Stimulated activated CD4-positive, alpha-beta T cell treated with anti-CD3 and anti-CD28 coated beads, Interleukin-2, amount 100 ng/mL, for 4 hours (primary cell): ENCODE measurements at places on chromosomes 13 and 19.

DNA sequence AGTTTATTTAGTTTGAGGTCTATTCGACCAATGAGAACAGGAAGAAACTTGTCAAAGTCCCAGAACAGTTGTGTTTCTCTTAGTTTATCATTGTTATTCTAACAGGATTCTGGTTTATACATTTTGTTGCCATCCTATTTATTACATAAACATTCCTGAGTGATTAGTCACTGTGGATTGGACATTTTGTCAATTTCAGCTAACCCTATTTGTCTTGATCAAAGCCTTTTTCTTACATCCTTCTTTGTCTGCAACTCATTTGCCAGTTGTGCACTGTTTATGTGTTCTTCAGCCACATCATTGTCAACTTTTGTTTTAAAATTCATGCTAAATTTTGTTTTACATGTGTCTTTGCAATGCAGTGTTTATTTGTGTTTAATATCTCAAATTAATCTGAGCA lies 886.0 kb upstream of the SLC10A2 start:
- no peak for DNase-seq

GRCh38 chr13:26664876-26665275 lies 95.7 kb downstream of the GPR12 start:
- no peak for DNase-seq

DNA sequence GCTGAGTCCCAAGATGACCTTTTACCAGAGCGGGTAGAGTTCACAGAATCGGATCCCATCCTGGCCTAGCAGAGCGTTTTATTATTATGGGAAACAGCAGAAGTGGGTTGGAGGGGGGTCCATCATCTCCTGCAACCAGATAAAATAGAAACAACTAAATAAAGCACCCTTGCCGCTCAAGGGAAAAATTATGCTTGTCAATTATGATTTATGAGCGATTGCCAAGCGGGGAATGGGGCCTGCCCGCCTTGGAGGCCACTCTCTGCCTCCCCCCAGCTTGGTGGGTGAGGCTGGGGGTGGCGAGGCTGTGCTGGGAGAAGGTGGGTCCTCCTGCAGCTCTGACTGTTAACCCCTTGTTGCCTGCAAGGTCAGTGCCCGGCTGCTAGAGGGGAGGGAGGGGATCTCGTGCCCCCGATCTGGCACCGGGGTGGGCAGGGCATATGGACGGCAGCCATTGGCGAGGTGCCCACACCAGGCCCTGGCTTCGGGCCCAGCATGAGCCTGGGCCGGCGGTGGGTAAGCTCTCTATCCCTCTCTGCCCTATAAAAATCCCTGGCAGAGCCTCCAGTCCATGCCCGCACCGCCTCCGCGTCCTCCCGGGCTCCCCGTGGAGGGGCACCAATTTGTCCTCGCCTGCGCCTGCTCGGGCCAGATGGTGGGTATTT lies 129.1 kb downstream of the URI1 start:
- no peak for DNase-seq

GRCh38 chr19:40266119-40266518 lies 19.0 kb downstream of the AKT2 start:
- no peak for DNase-seq

- DNase-seq = no peak
Measured at GRCh38 chr13:51849145-51850101, 4.4 kb upstream of the TMEM272 start.

DNA sequence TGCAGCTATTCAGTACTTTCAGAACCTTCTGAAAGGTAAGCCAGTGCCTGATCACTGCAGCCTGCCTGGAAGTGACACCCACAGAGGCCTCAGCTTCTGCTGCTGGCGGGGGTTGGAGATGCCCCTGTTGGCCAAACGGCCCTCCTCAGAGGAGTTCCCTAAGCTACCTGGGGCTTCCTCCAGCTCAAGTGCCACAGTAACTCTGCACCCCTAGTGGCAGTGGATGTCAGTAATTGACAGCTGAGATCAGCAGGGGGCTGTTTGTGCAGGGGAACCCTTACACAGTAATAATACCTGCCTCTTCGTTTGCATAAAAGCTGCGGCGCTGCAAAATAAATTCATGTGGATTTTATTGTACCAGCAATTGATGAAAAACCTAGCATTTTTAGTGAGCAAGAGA lies 28.9 kb downstream of the TDRD12 start:
- DNase-seq = no peak

GRCh38 chr13:87907202-87907601 lies 236.0 kb downstream of the SLITRK5 start:
- no peak for DNase-seq

- no peak for DNase-seq
Measured at GRCh38 chr13:23599083-23599925, 29.1 kb downstream of the TNFRSF19 start.

GRCh38 chr13:41582027-41582463 lies 124.7 kb downstream of the RGCC start:
- DNase-seq = no peak

- no peak for DNase-seq
Measured at GRCh38 chr19:19820774-19821320, 703 bp downstream of the ZNF506 start.

- DNase-seq = no peak
Measured at GRCh38 chr13:33884531-33885220, 66.7 kb downstream of the RFC3 start.

- no peak for DNase-seq
Measured at GRCh38 chr19:10769533-10770491, 51.9 kb downstream of the DNM2 start.

GRCh38 chr19:28543244-28543776 lies 669.6 kb downstream of the UQCRFS1 start:
- no peak for DNase-seq

DNA sequence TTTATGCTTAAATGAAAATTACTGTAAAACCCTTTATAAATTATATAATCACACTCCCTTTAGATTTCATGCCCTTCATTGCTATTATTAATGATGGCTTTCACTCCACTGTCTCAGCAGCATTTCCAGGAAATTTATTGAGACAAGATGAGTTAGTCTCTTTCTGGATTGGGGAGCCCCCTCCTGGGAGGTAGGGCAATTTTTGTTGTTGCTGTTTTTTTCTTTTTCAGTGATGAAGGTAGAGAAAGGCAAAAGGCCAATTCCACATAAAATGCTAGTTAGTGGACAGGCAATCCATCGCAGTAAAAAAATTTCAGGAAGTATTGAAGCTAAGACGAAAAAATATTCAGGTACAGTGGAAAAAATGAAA lies 80.2 kb downstream of the TEX26 start:
- DNase-seq = no peak

GRCh38 chr13:110359840-110360301 lies 52.8 kb downstream of the COL4A2 start:
- no peak for DNase-seq

DNA sequence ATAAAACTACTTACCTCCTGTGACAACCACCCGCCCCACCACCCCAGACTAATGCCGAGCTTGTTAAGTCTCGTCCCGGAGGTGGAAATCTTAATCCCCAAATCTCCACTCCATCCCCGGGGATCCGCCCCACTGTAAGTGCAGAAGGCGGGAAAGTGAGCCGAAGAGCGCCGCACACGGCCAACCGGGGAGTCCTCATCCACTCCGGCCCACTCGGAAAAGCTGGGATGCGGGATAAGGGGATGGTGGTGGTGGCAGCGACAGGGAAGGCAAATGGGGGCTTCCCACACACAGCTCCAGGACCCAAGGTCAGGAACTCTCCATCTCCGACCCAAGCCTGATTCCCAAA lies 621 bp downstream of the FBL start:
- DNase-seq = no peak

GRCh38 chr13:20247963-20248362 lies 15.8 kb upstream of the GJB6 start:
- no peak for DNase-seq

- DNase-seq = no peak
Measured at GRCh38 chr13:62482351-62482750, 1066.7 kb upstream of the PCDH20 start.

GRCh38 chr13:113086991-113087922 lies 18.3 kb upstream of the F7 start:
- DNase-seq = no peak

GRCh38 chr13:110443622-110444225 lies 117.8 kb downstream of the RAB20 start:
- DNase-seq = no peak

GRCh38 chr19:18412610-18413239 lies 6.5 kb upstream of the SSBP4 start:
- DNase-seq = no peak

DNA sequence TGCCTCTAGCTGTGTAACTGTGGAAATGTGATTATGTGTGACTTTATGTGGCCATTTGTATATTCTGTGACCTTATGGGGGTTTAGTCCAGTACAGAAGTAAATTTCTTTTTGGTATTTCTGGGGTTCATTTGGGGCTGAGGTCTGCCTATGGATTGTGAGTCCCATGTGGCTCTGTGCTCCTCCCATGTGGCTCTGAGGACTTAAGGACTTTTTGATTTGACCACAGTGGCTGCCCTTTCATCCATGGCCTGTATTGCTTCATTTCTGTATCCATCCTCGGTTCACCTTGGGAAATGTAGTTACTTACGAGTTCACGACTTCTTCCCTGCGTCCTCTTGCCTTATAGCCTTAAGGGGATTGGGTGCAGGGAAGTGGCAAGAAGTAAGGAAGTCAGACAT lies 1.0 kb downstream of the ZNF420 start:
- no peak for DNase-seq

- no peak for DNase-seq
Measured at GRCh38 chr13:113151745-113152690, 6.4 kb upstream of the PROZ start.

GRCh38 chr19:35915443-35915842 lies 7.3 kb upstream of the TYROBP start:
- DNase-seq = no peak

DNA sequence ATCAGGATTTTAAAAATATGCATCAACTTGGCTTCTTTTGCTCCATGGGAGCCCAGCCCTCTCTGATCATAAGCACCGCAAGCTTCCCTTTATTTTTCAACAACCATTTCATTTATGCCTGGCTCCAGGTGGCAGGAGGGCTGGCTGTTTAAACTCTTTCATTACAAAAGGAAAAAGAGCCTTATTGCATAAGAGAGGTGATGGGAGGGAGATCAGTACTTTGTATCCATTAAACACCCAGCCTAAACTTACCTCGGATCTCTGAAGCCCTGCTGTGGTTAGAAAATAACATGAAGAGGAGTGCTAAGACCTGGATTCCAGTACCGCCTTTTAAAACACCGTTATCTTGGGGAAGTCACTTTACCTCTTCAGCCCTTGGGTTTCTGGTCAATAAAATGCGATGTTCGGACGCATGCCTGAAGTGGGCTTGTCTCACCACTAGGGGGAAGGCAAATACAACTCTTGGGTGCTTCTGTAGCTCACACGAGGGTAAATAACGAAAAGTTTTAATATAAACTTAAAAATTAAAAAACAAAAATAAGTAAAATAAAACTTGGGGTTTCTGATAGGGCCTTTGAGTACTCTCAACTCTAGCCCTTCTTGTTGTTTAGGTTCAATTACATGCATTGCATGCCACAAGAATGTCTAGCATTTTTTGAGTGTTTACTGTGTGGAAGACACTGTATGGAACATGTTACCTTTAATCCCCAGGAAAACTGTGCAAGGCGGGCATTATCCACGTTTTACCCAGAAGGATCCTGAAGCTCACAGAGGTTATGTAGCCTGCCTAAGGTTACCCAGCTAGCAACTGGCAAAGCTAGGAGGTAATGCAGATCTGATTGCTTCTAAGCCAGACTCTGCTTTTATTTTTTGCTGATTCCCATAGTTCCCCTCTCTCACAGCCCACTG lies 240.3 kb downstream of the LMO7 start:
- DNase-seq = peak; percentile 25

GRCh38 chr19:17554968-17555479 lies 425 bp upstream of the COLGALT1 start:
- DNase-seq = no peak

- DNase-seq = no peak
Measured at GRCh38 chr19:53594811-53595509, 36.8 kb upstream of the DPRX start.

DNA sequence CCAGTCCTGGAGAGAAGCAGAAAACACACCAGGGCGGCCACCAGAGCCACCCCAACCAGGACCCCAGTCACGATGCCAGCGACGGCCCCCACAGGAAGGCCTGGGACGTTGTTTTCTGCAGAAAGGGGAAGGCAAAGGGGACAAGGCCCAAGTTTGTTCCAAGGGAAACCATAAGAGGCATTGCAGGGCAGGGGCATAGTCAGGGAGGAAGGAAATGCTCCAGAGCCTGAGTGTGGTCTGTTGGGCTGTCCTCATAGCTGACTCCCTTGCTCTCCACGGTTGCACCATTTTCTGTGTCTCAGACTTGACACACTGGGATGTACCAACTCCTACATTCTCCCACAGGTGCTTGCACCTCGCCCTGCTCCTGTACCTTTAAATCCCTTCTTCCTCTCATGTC lies 5.2 kb downstream of the CEACAM4 start:
- DNase-seq = no peak

- DNase-seq = no peak
Measured at GRCh38 chr19:45279587-45280192, 28.6 kb downstream of the MARK4 start.

DNA sequence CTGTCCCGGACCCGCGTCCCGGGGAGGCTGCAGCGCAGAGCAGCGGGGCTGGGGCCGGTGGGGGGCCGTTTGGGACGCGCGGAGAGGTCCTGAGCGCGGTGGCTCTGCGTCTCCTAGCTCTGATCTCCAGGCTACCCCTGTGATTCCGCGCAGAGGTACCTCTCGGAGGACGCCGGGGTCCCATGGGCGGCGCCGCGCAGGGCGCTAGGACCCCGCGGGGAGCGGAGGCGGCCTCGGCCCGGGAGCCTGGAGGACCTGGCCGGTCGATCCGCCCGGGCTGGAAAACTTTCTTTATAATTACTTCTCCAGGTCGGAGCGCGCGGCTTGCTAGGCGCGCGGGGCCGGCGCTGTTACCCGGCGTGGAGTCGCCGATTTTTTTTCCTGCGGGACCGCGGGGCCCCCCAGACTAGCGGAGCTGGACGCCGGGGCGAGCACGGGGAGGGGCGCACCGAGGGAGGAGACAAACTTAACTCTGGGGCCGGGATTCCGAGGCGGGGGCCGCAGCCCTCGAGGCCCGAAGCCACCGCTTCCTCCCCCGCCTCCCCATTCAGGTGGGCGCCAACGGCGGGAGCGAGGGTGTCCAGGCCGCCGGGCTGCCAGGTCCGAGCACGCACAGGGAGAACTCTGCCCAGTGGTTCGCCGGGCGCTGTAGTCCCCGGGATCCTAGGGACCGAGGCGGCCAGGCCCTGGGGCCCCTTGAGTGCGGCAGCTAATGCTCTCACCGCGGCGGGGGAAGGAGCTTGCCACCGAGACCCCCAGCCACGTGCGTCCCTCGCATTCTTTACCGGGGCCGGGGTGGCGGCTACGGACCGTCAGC lies 848 bp upstream of the CEBPA start:
- no peak for DNase-seq

- DNase-seq = no peak
Measured at GRCh38 chr19:52621376-52621775, 16.8 kb downstream of the ZNF83 start.
